ENCODE measurements at places on chromosomes 5 and 9.
A peak's percentile ranks its signal among the peaks of the same experiment; 100 is the strongest.

DNA sequence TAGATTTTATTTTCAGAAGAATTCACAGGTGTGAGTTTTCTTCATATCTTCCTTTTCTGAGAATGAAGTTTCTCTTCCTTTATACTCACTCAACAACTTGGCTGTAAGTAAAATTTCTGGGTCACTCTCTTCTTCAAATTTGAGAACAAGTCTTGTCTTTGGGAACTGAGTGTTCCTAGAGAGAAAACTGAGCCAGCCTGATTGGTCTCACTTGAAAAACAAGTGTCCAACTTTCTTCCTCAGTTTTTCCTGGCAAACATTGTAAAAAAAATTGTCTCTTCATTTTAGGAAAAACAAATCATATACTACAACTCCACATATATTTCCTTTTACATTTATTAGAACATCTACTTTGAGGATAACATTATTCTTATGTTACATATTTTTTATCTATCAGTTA, 156.1 kb upstream of the GHR start:
- no peak for ATAC-seq

DNA sequence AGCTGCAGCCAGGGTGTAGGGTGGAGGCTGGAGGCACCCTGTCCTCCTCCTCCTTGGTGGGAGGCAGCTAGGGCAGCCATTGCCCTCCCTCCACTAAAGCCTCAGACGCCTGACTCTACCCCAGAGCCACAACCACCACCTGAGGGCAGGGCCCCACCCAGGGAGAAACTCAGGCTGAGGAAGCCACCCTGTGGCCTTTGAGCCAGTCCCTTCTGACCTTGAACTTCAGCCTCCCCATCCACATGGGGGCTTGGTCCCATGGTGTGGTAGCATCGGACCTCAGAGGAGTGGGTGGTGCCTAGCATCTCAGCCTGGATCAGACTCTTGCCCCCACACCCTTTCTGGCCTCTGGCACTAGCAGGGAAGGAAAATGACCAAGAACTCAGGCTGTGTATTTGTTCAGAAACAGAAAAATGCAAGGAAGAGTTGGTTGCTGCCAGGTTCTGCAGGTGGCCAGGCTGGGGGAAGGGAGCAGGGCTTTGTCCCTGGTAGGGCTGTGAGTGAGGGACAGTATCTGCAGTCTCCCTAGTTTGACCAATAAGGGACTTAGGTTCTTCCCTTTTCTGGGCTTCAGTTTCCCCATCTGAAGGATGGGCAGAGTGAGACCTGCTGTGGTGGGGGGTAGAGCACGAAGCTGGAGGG, 3.2 kb downstream of the DAB2IP start:
- ATAC-seq: no peak

DNA sequence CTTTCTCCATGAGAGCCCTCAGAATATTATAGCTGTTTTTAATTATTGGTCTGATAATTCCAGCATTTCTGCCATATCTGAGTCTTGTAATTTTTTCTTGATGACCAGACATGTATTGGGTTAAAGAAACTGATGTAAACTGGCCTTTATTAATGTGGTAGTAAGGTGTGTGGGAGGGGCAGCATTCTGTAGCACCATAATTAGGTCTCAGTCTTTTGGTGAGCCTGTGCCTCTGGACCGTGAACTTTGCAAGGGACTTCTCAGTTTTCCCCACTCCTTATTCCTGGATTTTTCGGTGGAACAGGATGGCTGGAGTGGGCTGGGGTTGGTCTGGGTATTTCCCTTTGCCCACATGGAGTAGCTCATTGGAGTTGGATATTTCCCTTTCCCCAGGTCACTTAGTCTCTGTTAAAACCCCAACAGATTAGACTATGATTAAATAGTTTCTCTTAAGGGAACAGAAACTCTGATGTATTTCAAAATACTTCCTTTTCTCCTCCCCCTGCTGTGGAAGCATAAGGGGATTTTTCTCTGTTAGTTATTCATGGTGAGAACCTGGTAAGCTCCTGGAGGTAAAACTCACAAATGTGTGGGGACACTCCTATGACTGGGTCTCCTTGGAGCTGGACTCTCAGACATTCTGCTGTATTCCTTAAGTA, 52.4 kb downstream of the FSD1L start:
- peak; percentile 91 for ATAC-seq

GRCh38 chr9:88949425-88949824, 41.8 kb upstream of the S1PR3 start:
- ATAC-seq: no peak

DNA sequence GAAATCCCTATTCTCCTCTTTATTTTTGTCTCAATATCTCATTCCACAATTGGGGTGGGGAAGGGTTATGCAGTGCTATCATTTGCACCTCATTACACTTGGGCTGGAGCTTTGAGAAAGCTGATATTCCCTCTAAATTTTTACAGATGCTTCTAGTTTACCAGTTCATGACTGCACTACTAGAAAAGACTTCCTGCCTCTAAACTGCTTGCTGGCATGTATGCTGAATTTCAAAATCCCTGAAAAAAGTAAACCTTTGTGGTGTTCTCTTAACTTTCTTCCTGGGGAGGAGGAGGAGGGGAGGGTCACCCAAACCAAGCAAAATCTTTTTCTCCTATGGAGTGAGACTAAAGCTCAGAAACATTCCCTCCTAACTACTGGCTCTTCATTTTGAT, 45.1 kb downstream of the BNC2 start:
- no peak for ATAC-seq

GRCh38 chr5:169152453-169152852, 148.5 kb downstream of the SLIT3 start:
- ATAC-seq: no peak

DNA sequence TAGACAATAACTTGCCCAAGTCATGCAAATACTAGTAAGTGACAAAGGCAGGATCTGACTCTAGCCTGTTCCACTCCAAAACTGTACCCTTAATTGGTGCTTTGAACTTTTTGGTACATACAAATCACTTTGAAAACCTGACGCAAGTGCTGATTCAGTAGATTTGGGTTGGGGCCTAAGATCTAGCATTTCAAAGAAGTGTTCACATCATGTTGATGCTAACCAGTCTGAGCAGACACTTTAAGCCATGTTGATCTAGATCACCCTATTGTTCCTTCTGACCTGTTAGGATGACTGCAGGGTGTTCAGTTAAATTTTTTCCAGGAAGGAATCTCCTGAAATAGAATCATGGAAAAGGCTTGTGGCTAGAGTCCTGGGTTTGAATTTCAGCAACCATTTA, 57.7 kb upstream of the CPEB4 start:
- ATAC-seq: no peak

GRCh38 chr5:169881702-169882303, 98.5 kb downstream of the INSYN2B start:
- no peak for ATAC-seq

GRCh38 chr5:122436615-122437014, 124.6 kb downstream of the SNCAIP start:
- ATAC-seq: no peak

- no peak for ATAC-seq
These were observed 6.0 kb downstream of the UGCG start for GRCh38 chr9:111902391-111903139.

DNA sequence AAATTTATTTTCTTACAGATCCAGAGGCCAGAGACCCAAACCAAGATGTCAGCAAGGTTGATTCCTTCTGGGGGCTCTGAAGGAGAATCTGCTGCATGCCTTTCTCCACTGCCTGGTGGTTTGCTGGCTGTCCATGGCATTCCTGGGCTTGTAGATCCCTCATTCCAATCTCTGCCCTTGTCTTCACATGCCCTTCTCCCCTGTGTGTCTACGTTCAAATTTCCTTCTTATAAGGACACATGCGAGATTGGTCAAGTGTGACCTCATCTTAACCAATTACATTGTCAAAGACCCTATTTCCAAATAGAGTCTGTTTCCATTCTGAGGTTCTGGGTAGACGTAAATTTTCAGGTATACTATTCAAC, 84.5 kb upstream of the RAI14 start:
- no peak for ATAC-seq
